Activated CD4-positive, alpha-beta T cell treated with anti-CD3 and anti-CD28 coated beads, Interleukin-2, amount 50 U/mL, for 16 hours (primary cell): ENCODE measurements at places on chromosomes 2 and 18.
A peak's percentile ranks its signal among the peaks of the same experiment; 100 is the strongest.

GRCh38 chr2:105802587-105802986, 57.9 kb downstream of the NCK2 start:
- DNase-seq, result peak; percentile 89

- DNase-seq, result peak; percentile 78
Measured at GRCh38 chr2:129877289-129877741, 102.2 kb upstream of the RAB6C start.

DNA sequence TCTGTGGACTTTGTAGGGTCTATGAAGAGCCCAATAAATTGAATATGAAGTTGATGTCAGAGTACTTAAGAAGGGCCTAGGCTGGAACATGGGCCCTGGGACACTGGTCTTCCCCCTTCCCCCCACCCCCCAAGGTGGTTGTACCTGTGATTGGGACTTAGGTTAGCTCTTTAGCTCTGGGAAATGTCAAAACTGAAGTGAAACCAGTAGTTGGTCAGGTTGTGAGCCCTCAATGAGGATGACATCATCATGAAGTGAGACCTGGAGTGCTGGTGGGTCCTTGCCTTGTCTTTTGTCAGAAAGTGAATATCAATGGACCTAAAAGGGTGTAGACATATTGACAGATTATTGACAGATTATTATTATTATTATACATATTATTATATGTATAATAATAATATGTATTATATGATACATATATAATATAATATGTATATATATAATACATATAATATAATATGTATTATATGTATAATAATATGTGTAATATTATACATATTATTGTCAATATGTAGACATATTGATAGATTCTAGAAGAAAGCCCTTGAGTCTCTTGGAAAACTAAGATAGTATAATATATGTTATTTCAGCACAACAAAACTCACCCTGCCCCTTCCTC, 5.4 kb downstream of the MARS2 start:
- peak; percentile 67 for DNase-seq

- DNase-seq, result no peak
Measured at GRCh38 chr2:9297807-9298206, 91.2 kb downstream of the ASAP2 start.

DNA sequence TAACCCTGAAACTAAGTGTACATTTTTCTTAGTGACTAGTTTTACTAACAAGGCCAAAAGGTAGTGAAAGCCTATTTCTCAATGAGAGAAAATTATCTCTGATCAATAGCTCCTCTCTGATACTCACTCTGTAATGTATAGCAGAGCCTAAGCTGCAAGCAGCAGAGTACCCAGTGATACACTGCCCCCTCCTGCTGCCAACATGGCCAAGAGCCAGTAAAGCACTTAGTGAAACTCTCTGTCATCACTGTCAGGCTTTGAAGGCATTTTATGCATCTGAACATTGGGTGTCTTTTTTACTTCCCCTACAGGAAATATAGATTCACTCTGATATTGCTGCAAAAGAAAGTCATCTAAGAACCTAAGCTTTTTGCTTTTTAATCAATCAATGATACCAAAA, 784.1 kb upstream of the CDH7 start:
- no peak for DNase-seq

DNA sequence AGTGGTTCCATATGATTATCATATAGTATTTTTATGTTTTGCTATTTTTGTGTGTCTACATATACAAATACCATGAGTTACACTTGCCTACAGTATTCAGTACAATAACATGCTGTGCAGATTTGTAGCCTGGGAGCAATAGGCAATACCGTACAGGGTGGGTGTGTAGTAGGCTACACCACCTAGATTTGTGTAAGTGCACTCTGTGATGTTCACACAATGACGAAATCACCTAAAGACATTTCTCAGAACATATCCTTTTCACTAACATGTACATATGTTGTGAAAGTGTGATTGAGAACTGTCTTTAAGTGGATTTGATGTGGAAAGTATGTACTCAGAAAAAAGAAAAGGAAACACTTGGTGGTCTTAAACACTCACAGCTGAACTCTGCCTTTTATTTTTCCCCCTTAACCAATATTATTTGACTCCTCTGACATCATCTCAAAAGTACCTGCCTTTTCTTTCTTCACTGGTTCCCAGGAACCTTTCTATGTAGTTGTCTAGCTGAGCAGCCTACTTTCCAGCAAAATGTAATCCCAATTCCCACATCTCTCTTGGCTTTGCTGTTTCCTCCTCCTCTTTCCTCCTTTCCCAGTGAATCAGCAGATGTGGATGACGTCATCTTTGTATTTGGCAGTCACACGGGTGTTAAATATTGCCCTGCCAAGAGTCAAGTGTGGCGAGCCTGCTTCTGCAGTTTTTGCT, 47.7 kb downstream of the OSBPL6 start:
- DNase-seq, result no peak

DNA sequence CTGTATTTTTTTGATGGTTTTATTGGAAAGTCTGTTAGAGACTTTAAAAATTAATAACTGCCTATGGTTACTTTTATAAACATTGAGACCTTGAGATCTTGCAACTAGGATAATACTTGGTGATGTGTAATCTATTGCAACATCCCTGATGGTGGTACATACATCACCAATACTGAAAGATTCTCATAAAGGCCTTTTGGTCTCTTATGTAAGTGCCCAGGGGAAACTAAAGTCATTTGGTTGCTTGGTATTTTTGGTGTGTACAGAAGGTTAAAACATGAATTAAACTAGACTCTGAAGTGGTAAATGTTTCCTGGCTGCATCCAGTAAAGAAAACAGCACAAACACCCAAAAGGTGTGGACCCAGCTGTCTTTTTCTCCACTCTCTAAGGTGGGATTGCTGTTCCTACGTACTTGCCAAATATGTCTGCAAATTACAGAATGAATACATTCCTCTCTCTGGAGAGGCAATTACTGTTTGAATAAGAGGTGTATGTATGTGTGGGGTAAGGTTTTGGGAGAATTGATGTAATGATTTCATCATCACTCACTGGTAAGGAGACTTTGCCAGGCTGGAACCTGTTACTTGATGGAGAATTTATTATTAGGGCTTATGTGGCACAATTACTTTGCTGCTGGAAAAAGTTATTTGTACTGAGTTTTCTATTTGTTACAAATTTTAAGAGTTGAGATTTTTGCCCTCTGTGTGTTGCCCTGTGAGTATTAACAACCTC, 3.6 kb downstream of the B3GNT2 start:
- DNase-seq, result peak; percentile 62

DNA sequence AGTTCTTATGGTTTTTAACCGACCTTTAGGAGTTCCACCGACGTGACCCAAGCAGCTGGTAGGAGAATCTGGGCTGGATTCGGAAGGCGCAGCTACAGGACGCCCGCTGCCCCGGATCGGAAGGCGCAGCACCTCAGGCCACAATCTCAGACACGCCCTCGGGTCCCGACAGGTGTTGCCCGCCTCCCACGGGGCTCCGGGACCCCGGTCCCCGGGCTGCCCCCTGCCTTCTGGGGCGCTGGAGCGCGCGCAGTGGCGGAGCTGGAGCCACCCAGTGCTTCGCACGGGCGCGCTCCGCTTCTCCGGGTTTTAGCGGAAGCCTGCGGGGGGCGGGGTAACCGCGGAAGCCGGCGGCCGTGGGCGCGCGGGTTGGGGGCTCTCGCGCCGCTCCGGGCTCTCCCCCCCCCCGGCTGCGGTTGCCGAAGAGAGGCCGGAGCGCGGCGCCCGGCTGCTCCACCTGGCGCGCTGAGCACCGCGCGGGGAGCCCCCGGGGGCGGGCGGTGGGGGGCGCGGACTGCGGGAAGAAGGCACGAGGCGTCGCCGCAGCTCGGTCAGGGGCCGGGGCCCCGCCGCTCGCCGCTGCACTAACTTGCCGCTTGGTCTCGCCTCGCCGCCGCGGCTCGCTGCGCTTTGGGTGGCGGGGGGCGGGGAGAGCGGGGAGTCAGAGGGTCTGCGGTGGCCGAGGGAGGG, 718.8 kb downstream of the DPP10 start:
- DNase-seq, result no peak

DNA sequence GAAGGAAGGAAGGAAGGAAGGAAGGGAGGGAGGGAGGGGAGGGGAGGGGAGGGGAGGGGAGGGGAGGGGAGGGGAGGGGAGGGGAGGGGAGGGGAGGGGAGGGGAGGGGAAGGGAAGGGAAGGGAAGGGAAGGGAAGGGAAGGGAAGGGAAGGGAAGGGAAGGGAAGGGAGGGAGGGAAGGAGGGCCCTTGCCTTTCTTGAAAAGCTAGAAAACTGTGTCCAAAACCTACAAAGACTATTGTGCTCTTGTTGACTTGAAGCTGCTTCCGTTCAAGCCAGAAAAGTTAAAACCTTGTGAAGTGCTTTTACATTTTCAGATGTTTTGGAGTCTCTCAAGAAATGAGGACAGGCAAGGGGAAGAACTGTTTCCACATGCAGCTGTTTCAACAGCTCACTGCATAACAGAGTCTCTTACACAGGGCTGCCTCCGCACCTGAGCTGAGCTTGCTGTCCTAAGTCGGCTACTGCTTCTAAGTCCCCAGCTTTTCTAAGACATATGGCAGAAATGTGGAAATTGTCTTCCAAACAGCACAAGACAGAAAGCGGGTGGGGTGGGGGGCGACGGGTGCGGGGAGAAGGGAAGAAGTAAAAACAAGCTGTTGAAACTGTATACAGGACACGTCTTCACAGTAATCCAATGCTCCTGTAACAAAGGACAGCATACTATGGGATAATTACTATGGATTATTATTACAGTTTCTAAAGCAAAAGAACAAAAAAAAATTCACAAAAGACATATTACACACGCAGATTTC, 46.1 kb downstream of the BCL11A start:
- no peak for DNase-seq

DNA sequence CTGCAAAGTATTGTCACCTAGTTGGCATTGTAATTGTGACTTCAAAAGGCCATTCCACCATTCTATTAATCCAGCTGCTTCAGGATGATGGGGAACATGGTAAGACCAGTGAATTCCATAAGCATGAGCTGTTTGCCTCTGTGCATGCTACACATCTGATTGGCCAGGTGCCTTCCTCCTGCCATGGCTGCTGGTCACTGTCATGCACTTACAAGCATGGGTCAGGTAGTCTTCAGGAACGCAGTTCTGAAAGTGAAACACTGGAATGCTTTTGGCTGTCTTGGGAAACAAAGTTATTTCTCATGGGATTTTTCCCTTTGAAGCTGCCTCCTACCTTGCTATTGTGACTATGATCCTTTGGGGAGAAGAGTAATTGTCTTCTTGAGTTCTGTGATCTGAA, 267.6 kb downstream of the GBX2 start:
- no peak for DNase-seq

DNA sequence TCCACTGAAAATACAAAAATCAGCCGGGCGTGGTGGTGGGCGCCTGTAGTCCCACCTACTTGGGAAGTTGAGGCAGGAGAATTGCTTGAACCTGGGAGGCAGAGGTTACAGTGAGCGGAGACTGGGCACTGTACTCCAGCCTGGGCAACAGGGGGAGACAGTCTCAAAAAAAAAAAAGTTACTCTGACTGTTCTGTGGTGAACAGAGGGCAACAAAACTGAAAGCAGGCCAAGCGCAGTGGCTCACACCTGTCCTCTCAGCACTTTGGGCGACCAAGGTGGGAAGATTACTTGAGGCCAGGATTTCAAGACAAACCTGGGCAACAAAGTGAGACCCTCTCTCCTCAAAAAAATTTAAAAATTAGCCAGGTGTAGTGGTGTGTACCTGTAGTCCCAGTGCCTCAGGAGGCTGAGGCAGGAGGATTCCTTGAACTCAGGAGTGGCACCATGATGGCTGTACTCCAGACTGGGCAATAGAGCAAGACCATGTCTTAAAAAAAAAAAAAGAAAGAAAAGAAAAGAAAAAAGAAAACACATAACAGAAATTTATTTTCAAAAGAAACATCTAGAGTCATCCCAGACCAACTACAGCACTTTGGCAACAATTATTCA, 13.6 kb upstream of the RTN4 start:
- DNase-seq, result no peak

- peak; percentile 30 for DNase-seq
Measured at GRCh38 chr2:148459377-148459778, 185.2 kb upstream of the EPC2 start.

- DNase-seq, result no peak
Measured at GRCh38 chr2:193251909-193252308, 1057.2 kb upstream of the TMEFF2 start.

- DNase-seq, result peak; percentile 28
Measured at GRCh38 chr2:171798156-171798820, 95.8 kb downstream of the SLC25A12 start.

- DNase-seq, result no peak
Measured at GRCh38 chr18:67621049-67621713, 104.7 kb upstream of the DSEL start.

DNA sequence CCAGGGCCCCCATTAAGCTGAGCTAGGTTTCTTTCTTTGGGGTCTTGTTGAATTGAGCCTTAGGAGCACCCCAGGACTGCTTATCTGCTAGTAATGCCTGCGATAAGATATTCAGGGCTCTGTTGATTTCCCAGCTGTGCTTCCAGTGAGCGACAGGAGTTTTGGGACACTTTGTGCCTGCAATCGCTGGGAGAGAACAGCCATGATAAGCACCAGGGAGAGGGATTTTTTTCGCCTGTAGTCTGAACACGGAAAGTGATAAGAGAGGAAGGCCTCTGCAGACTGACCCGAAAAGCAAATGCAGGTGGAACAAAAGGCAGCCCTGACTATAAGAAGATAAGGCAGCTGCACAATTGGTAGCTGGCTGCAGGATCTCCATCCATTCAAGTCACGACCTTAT, 244.3 kb downstream of the CNTNAP5 start:
- no peak for DNase-seq

DNA sequence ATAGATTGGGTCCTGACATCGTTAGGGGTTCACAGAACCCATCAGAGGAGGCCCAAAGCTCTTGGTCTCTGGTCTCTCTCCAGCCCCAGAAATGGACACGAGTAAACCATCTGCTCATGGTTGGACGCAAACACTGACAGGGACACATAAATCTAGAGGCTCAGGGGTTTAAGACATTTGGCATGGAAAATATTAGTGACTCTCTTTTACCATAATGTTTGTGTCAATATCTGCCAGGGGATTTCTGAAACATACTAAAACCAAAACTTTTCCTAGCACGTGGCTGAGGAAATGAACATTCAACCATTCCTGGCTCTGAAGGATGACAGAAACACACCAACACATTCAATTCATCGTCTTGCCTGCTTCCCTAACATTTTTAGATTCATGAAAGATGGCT, 226.2 kb downstream of the SP3 start:
- DNase-seq, result no peak

DNA sequence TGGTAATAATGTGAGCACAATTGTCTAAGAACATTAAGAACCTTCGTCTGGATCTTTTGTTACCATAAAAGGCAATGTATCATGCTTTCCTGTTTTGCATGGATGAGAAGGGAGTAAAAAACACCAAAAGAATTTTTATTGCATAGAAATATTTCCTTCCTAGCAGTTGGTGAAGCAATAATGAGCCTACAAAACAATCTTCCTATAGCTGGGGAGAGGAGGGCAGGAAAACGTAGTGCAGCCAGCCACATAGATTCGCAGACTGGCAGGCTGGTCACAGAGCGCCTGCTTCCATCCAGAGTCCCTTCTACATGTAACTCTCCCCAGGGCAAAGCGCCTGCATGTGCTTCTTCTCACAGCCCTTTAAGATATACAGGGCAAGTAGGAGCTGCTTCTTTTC, 190.4 kb downstream of the BABAM2 start:
- no peak for DNase-seq

- peak; percentile 56 for DNase-seq
Measured at GRCh38 chr2:98473995-98474780, 29.5 kb downstream of the INPP4A start.

- DNase-seq, result no peak
Measured at GRCh38 chr18:70366174-70366573, 77.3 kb downstream of the SOCS6 start.
